Spinal cord (tissue), 10 donors: ENCODE measurements at places on chromosomes 4 and X. TPM values are rescaled to one million over a fixed set of nuclear protein-coding genes. Genes with fewer than 3 reads are reported as not detected.

DNA sequence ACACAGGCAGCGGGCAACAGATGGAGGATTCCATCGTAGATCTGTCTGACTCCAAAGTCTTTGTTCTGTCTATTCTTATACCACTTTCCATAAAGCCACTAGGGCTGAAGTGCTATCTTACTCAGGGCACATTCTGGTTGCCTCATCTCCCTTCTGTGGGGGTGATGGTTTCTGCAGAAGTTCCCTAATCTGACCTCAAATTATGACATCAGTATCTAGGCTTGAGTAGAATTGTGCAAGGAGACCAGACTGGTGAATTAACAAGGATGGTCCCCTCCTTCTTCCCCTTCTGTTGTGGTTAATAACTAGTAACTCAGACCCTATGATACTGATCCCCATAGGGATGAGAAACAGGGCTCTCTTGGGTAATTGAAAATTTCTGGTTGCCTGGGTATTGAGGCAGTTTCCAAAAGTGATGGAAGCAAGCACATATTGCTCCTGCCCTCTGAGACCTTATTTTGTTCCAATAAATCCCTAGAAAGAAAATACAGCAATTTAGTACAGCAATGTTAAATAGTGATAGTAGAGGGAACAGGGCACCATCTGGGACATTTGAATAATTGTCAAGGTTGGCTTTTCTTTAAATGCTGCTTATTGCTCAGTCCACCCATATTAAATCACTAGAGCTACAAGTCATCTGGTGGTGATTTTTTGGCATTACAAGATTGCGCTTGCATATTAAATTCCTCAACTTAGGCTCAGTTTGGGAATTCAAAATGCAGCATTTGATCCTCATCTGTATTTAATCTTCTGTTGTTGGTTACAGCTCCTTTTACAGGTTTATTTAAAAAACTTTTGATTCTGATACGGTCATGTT, 57.3 kb upstream of the AP1S2 start:
- no peak overlapping the region for H3K27ac ChIP-seq
- no peaks in the 10 kb centered on the region for H3K36me3 ChIP-seq
- DNase-seq = no peak
- H3K4me1 ChIP-seq = peaks cover 8% of the 10 kb centered on the region
- peaks cover 17% of the 10 kb centered on the region for H3K27me3 ChIP-seq
- no peak overlapping the region for H3K4me3 ChIP-seq

DNA sequence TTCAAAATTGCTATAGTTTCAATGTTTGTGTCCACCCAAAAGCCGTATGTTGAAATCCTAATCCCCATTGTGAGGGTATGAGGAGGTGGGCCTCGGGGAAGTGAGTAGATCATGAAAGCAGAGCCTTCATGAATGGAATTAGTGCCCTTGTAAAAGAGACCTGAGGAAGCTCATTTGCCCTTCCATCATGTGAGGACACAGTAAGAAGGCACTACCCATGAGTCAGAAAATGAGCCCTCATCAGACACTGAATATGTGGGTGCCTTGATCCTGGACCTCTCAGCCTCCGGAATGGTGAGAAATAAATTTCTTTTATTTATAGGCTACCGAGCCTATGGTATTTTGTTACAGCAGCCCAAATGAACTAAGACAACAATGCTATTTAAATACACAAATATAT, 57.7 kb upstream of the EFHC2 start:
- H3K27me3 ChIP-seq = no peaks in the 10 kb centered on the region
- no peaks in the 10 kb centered on the region for H3K36me3 ChIP-seq
- H3K27ac ChIP-seq = no peak overlapping the region
- no peak for DNase-seq

DNA sequence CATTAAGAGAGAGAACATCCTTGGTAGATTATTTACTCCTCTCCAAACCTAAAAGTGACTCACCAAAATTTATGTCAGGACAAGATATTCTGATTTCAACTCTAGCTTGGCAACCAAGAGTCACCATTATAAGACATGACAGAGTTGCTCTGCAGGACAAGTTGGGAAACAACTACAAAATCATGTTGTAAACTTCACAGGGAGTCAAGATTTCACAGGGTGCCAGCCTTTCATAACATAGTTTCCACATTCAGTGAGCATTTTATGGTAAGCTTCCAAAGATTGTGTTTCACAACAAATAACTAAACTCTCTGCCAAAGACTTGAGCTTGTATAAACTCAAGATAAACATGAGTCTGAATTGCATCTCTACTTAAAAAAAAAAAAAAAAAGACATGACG, 121.0 kb upstream of the DIAPH2 start:
- peaks cover 4% of the 10 kb centered on the region for H3K27me3 ChIP-seq
- H3K36me3 ChIP-seq = no peaks in the 10 kb centered on the region
- DNase-seq = peak; percentile 19
- no peaks in the 10 kb centered on the region for H3K4me1 ChIP-seq
- H3K27ac ChIP-seq = no peak overlapping the region

DNA sequence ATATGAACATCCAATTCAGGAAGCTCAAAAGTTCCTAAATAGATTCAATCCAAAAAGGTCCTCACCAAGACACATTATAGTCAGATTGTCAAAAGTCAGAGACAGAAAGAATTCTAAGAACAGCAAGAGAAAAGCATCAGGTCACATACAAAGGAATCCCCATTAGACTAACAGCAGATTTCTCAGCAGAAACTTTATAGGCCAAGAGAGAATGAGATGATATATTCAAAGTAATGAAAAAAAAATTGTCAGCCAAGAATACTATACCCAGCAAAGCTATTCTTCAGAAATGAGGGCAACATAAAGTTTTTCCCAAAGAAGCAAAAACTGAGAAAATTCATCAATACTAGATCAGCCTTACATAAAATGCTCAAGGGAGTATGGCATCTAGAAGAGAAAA, 106.6 kb upstream of the SH3RF1 start:
- H3K27ac ChIP-seq = no peak overlapping the region
- H3K36me3 ChIP-seq = no peaks in the 10 kb centered on the region
- H3K4me1 ChIP-seq = peaks cover under 1% of the 10 kb centered on the region

DNA sequence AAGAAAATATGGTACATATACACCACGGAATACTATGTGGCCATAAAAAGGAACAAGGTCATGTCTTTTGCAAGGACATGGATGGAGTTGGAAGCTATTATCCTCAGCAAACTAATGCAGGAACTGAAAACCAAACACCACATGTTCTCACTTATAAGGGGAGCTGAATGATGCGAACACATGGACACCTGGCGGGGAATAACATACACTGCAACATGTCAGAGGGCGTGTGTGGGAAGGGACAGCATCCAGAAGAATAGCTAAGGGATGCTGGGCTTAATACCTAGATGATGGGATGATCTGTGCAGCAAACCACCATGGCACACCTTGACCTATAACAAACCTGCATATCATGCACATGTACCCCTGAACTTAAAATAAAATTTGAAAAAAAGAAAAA, 19.5 kb upstream of the CNKSR2 start:
- no peaks in the 10 kb centered on the region for H3K27me3 ChIP-seq
- H3K4me1 ChIP-seq = no peaks in the 10 kb centered on the region
- no peaks in the 10 kb centered on the region for H3K36me3 ChIP-seq
- no peak overlapping the region for H3K27ac ChIP-seq
- no peak overlapping the region for H3K4me3 ChIP-seq

Gene ITIH6
- 0.10 TPM for total RNA-seq

Gene AREG
- total RNA-seq = 0.22 TPM

Gene SPANXN3
- total RNA-seq = not detected
